Glutamatergic neuron (in vitro differentiated cells): ENCODE measurements at places on chromosomes 7 and 10.

- DNase-seq: no peak
- no peak overlapping the region for H3K4me3 ChIP-seq
- H3K36me3 ChIP-seq: no peaks in the 10 kb centered on the region
- H3K4me1 ChIP-seq: peaks cover 6% of the 10 kb centered on the region
- peaks cover 3% of the 10 kb centered on the region for H3K27me3 ChIP-seq
Observed at GRCh38 chr7:92740134-92740533, 96.2 kb downstream of the CDK6 start.

- H3K27me3 ChIP-seq: no peaks in the 10 kb centered on the region
- no peaks in the 10 kb centered on the region for H3K4me1 ChIP-seq
- DNase-seq: no peak
Observed at GRCh38 chr10:17237915-17238444, 9.9 kb downstream of the VIM start.

DNA sequence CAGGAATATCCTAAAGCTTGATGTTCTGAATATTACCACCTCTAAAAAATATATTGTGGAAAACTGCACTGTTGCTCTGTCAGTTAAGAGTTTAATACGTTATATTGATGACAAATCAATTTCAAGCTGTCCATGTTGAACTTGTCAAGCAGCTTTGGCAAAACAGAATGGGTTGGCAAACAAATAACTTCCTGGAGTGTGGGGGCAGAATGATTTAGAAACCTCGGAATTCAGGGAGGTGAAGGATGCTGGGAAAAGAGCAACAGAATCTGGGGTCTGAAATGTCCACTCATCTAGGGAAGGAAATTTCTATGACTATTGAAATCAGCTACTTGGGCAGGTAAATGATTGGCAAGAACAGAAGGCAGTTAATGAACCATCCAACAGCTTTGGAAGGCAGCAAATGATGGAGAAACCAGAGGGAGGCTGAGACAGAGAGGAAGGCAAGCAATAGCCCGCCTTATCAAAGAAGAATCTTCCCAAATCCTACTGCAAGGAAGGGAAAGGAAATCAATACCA is 95.1 kb upstream of the PALS2 start:
- no peaks in the 10 kb centered on the region for H3K4me1 ChIP-seq
- H3K27ac ChIP-seq: no peak overlapping the region
- H3K4me3 ChIP-seq: no peak overlapping the region
- H3K27me3 ChIP-seq: no peaks in the 10 kb centered on the region
- peaks cover 4% of the 10 kb centered on the region for H3K36me3 ChIP-seq

- no peak for DNase-seq
- no peak overlapping the region for H3K4me3 ChIP-seq
- H3K27ac ChIP-seq: no peak overlapping the region
Observed at GRCh38 chr10:14282276-14282675, 48.4 kb downstream of the FRMD4A start.

DNA sequence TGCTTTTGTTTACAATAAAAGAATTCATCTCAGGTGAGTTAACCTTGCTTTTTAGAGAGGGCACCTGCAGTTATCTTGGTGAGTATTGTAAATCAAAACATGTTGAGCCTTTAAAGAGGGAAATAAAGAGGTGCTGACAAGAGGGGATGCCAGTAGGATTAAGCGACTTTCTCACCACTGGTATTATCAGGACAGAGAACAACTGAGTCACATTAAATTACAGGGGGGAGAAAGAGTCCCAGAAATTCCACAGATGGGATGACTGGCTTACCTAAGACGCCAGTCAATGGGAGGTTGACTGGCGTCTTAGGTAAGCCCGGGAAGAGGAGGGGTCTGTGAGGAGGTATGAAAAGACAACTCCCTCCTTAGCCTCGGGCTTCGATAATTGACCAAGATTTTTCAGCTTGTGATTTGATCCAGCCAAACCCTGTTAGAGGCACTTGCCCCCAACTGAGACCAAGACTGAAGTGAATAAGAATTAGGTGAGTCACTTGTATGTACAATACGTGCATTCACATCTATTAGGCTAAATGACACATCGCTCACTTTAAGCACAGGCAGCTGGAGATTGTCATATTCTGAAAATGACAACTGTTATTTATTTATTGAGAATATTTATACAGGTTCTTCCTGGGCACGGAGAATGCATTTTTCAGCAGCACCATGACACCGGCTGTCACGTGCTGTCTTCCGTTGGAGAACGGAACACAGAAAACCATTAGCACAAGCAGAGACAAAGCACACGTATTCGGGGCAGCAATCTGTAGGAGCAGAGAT is 117.6 kb downstream of the SEM1 start:
- H3K4me1 ChIP-seq: peaks cover 5% of the 10 kb centered on the region
- H3K27ac ChIP-seq: no peak overlapping the region
- no peak for DNase-seq
- H3K27me3 ChIP-seq: no peaks in the 10 kb centered on the region
- no peak overlapping the region for H3K4me3 ChIP-seq
- no peaks in the 10 kb centered on the region for H3K36me3 ChIP-seq

DNA sequence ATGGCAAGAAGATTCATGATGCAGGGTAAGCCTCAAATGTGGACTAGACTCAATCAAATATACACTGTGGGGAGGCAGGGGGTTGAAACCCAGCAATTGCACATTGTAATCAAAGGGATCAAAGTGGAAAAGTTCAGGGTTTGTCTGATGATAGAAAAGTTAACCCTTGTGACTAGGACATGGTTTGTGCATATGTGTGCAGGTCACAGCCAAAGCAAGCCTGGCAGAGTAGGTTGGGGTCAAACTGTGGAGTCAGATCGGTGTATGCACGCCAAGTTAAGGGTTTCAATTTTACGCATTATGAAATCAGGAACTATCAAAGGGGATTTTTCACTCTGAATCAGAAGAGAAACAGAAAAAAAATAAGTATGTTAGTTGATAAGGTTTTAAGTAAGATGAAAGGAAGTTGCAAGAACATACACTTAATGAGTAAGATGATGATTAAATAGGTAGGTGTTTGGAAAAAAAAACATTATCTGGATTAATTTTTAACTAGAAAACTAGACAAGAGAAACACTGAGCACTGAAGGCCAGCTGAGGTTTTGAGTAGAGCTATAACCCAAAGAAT is 188.3 kb downstream of the DGKB start:
- H3K36me3 ChIP-seq: no peaks in the 10 kb centered on the region
- no peak for DNase-seq
- H3K4me1 ChIP-seq: peaks cover 9% of the 10 kb centered on the region
- H3K27me3 ChIP-seq: no peaks in the 10 kb centered on the region
- H3K4me3 ChIP-seq: no peak overlapping the region
